Hematopoietic multipotent progenitor cell treated with erythropoietin and hydrocortisone succinate and interleukin-3 and kit ligand, for 8 days (in vitro differentiated cells): ENCODE measurements at places on chromosomes 12 and 14.

GRCh38 chr12:132614861-132615578 is 3.6 kb upstream of the P2RX2 start:
- peak; percentile 85 for DNase-seq

DNA sequence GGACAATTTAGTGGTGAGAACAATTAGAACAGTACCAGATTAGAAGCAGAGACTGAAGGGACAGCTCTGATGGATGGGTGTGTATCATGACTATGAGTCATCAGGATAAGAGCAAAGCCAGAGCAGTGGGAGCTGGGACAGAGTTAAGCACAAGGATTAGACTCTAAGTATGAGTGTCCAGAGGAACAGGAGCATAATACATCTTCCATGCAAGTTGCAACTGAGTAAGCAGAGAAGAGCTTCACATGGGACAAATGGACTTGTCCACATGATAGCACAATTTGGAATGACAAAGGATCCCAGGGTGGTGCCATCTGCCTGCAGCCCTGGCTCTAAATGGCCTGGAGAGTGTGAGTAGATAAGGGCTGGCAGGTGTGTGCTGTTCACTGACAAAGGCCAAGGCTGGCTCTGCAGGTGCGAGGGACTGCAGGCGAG is 226.4 kb upstream of the CAND1 start:
- DNase-seq = no peak

GRCh38 chr12:51751661-51752060 is 96.9 kb downstream of the FIGNL2 start:
- DNase-seq = no peak

GRCh38 chr14:95876761-95877538 is at the start of gene TUNAR:
TUNAR (plus strand) TSS chr14:95876832.
- peak; percentile 27 for DNase-seq

GRCh38 chr12:3631759-3632158 is 121.2 kb downstream of the CRACR2A start:
- no peak for DNase-seq

DNA sequence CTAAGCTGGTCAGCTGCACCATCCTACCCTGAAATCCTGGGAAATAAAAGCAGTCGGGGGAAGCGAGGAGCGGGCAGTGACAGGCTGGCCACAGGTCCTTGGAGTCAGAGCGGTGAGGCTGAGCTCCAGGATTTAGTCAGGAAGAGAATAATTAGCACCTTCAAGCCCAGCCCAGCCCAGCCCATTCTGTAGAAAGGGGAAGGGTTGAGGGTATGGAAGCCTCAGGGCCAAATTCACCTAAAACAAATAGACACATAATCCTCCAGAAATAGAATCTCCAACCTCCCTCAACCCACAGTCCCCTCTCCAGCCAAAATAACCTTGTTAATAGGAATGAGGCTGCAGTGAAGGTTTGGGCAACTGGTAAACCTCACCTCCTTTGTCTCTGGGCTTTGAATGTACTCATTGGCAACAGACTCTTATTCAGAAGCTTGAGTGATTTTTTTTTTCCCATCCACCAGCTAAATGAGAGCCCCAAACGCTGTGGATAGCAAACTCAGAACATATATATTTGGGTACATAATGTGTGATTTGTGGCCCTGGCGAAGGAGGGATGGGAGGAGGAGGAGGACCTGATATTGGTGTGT is 334.1 kb downstream of the DPF3 start:
- DNase-seq = no peak

DNA sequence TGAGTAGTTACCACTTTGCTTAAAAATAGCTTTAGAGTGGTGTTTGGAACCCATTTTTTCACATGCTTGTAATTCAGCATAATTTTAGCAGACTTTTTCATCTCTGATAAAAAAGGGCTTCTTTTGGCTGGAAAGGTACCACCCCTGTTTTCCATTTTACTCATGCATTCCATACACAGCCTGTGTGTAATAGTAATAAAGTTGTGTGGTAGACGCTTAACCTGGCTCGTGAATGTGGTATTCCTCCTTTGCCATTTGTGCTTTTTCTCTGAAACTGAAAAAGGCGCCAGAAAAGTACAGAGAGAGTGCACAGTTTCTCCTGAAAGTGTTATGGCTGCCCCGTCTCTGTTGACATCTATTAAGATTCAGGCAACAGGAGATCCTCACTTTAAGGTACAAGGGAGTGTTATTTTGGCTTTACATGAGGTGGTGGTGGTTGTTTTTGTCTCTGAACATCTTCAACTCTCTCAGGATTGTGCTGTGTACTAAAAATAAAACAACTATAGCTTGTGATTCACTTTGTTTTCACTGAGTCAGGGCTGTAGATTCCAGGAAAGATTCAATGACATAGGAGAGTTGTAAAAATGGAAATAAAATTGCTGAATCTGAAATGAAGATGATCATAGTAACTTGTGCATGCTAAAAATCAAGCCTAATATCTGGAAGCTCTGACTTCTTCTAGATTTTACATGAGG is 45.6 kb upstream of the MIS18BP1 start:
- no peak for DNase-seq

GRCh38 chr12:125110641-125111360 is 45.6 kb downstream of the AACS start:
- DNase-seq = no peak

GRCh38 chr12:2297004-2297403 is 244.2 kb downstream of the CACNA1C start:
- no peak for DNase-seq

DNA sequence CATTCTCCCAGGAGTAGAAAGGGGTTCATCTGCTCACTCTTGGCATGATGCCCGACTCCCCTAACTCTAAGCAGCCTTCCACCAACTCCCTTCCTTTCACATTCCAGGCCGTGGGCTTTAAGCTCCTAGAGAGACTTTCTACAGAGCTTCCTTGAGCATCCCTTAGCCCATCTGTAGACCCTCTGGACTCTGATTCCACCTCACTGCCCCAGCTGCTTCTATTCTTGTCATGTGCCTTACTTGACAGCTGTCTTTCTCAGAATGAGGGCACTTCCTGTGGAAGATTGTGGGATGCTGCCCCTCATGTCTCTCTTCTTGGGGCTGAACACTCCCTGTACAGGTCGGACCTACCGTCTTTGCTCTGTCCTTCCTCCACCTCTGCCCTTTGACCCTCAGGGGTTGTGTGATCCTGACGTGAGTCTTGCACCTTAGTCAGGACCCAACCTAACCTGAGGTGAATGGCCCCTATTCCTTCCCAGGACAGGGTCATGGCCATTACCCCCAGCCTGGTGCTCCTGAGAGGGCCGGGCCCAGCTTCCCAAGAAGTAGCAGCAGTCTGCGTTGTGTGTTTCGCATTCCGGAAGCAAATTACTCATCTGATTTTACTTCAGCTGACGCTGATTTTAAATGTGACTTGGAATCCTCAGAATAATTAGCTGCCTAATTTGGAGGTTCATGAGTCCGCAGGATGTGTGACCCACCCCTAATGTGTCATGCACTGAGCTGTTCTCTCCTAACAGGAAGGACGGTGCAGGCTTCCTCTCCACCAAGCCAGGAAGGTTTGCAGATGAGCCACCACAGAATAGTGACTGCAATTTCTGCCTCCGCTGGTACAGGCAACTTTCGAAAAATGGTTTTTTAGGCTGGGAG is 2.7 kb upstream of the GALNT6 start:
- peak; percentile 39 for DNase-seq

DNA sequence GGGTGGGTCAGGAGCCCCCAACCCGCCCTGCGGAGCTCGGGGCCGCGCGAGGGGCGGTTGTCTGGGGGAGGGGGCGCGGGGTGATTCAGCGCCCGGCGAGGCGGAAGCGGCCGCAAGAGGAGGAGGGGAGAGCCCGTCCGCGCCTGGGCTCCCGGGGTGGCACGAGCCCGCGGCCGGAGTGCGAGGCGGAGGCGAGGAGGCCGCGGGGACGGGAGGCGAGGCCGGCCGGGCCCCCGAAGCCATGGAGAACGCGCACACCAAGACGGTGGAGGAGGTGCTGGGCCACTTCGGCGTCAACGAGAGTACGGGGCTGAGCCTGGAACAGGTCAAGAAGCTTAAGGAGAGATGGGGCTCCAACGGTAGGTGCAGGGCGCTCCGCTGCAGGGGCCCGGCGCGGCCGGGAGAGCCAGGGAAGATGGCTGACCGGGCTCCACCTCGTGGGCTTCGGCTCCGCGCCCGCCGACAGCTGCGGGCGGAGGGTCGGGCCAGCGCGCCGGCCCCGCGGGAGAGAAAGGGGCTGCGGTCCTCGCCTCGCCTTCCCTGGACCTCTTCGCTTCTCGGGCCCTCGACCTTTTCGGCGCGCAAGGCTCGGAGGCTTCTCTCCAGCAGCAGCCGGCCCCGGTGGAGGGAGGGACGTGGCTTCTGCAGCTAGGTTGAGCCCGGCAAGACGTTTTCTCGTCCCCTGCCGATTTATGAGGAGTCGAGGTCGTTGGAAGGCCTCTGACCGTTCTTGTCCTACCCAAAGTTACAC is 677 bp downstream of the ATP2A2 start:
- DNase-seq = peak; percentile 36
